ENCODE measurements at places on chromosomes 2 and 18.

DNA sequence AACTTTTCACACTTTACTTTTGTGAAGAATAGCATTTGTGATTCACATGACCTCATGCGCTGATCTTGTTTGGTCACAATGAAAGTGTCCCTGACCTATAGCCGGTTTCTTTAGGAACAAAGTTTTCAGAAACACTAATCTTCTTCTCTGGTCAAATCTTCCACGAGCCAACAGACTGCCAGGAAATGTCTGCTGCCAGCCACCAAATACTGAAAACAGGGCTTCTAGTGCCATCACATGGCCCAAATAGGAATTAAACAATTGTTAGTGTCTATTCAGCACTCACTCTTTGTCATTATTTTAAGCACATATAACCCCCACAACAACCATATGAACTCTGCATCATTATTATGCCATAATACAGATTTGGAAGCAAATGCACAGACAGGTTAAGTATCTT lies 286.5 kb upstream of the SYT4 start:
- no peak for DNase-seq

DNA sequence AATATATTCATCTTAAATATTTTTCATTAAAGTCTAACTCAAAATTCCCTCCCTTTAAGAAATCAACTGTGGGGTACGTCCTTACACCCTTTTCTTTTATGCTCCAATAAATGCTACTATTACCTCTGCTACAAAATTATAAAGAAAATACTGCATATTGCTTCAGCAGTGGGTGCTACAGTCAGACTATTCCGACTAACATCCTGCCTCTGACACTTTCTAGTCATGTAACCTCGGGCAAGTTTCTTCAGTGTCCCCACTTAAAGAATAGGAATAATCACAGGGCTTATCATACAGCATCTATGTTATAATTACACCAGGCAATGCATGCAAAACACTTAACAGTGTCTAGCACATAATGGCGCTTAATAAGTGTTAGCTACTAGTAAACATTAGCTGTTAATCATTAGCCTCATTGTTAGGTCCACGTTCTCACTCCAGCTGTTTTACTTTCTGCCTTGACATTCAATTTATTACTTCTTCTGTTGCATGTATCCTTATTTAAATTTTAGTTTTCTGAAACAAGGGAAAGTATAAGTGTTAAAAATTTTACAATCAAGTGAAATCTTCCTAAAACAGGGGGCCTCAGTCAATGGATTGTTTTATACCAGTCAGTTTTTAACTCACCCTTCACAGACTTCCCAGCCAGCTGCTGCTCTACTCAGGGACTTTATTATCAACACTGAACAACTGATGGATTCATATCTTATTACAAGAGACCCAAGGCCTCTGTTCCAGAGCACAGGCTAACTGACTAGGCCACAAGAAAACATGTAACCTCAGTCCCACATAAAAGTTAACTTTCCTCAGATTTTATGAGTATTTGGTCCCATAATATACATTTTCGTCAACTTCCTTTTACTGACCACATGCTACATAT lies 54.0 kb downstream of the CLASP1 start:
- no peak for DNase-seq

DNA sequence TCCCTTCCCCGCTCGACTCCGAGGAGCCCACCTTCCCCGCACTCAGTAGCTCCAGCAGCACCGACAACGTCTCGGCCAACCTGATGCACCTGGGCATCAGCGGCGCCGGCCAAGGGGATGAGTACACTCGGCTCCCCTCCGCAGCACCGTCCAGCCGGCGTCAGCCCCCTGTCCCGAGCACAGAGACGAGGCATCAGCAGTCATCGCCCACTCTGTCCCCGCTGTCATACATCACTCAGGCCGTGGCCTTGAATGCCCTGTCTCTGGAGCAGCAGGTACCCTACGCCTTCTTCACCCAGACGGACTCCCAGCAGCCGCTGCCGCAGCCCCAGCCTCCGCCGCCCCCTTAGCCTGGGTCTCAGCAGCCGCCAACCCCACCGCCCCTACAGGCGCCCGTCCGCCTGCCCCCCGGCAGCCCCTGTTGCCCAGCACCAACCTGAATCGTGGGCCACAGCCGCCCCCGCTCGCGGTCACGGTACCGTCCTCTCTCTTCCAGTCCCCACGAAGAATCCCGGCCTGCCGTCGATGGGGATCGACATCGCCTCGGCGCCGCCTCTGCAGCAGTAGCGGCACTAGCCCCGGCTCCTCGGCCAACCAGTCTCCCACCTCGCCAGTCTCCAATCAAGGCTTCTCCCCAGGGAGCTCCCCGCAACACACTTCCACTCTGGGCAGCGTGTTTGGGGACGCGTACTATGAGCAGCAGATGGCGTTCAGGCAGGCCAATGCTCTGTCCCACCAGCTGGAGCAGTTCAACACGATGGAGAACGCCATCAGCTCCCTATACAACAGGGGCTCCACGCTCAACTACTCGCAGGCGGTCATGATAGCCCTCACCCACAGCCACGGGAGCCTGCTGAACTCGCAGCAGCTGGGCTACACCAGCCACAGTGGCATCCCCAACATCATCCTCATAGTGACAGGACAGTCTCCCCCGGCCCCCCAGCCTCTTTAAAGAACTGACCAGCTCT lies 1195.9 kb upstream of the CHAC2 start:
- no peak for DNase-seq

- DNase-seq, result peak; percentile 1
Measured at GRCh38 chr2:188524519-188525113, 232.9 kb downstream of the GULP1 start.

DNA sequence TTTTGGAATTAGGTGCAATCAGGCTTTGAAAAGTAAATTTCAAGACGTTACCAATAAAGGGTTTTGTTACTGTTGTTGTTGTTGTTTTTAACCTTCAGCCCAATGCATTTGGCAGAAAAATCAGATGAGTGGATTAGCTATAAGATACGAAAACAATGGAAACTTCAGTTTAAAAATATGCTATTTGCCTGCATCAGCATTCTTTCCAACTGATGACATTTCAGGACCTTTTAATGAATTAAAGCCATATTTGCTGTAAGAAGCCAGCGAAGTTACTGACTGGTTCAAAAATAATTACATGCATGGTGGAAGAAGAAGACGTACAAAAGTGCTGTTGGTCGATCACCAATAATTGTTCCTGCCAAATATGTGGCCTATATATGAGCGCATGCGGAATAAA lies 639.3 kb upstream of the SOX11 start:
- DNase-seq, result no peak

DNA sequence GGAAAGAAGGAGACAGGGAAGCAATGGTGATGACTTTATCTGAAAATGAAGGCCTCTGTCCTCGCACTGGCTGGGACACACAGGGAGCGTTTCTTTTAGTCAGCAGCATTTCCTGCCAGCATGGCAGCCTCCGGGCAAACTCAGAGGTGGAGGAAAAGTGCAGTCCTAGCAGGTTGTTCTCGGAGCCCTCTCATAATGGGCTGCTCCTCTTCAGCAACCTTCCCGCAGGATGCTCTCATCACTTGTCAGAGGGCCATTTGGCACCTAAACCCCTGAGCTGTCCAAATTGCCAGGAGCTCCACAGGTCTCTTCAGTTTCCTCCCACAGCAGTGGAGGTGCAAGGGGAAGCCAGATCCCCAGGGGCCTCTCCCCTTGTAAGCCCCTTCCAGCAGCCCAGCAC lies 6.2 kb downstream of the STK39 start:
- no peak for DNase-seq

GRCh38 chr18:3692113-3692621 lies 242.2 kb downstream of the TGIF1 start:
- no peak for DNase-seq

GRCh38 chr2:69132960-69133590 lies 120.1 kb downstream of the ANTXR1 start:
- no peak for DNase-seq

Data from germinal center (tissue), 1 donor.